ENCODE measurements at places on chromosomes 2 and 18.

DNA sequence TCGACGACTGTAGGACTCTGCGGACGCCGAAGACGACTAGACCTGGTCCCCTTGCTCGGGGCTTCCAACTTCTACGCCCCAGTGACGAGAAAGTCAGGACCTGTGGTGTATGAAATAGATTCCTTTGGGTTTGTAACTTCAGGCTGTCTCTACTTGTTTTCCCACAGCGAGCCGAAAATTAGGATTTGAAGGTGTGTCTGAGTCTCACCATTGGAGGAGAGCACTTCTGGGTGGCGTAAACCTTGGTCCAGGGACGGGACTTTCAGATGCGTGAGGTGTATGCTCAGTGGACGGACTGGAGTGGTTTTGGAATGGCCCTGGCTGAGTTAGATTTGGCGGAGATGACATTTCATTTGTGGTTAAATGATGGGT lies 1.3 kb downstream of the BIRC6 start:
- H3K27ac ChIP-seq = peak overlapping the region; percentile 97
- peak overlapping the region; percentile 98 for H3K4me3 ChIP-seq
- no peaks in the 10 kb centered on the region for H3K36me3 ChIP-seq
- peaks cover 31% of the 10 kb centered on the region for H3K4me1 ChIP-seq

GRCh38 chr18:24187049-24187448 lies 48.2 kb downstream of the CABYR start:
- H3K27ac ChIP-seq = no peak overlapping the region
- H3K4me1 ChIP-seq = no peaks in the 10 kb centered on the region
- H3K27me3 ChIP-seq = no peaks in the 10 kb centered on the region
- DNase-seq = no peak
- no peak overlapping the region for H3K4me3 ChIP-seq

DNA sequence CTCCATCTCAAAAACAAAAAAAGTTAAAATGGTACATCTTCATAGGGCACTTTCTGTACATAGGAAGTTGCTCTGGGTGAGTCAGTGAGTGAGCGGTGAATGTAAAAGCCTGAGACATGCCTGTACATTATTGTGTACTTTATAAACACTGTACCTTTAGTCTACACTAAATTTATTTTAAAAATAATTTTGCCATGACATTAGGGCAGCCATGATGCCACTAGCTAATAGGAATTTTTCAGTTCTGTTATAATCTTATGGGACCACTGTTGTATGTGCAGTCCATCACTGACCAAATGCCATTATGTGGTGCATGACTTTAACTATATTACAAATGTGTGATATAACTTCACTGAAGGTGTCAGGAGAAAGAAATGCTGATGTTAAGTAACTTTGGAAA lies 11.0 kb upstream of the TXNDC2 start:
- no peaks in the 10 kb centered on the region for H3K27me3 ChIP-seq
- DNase-seq = no peak
- no peaks in the 10 kb centered on the region for H3K36me3 ChIP-seq
- H3K4me3 ChIP-seq = no peak overlapping the region
- H3K27ac ChIP-seq = no peak overlapping the region

DNA sequence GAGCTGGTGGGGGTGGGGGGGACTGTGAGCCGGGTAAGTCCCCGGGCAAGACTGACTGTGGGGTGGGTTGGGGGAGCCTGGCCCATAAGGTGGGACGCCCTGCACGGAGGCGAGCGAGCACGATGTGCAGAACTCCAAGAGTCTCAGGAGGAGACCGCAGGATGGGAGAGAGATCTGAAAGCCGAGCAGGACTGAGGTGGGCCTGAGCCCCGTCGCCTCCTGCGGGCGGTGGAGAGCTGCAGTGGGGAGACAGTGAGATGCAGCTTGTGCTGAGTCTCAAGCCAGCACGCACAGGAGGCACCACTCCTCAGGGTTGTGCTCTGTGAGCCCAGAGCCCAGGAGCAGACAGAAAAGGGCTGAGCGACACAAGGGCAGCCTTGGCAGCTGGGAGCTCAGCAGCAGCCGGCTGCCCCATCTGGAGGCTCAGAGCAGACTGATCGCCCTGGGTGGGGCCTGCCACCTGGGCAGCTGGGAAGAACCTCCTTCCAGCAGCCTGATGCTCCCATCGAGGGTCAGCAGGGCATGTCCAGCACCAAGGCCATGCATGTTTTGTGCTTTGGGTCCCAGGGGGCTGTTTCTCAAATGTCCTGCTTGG lies 15.9 kb downstream of the ARHGEF4 start:
- no peak overlapping the region for H3K27ac ChIP-seq
- DNase-seq = no peak
- peaks cover 7% of the 10 kb centered on the region for H3K27me3 ChIP-seq
- no peak overlapping the region for H3K4me3 ChIP-seq
- H3K36me3 ChIP-seq = no peaks in the 10 kb centered on the region

GRCh38 chr2:222545823-222546795 lies 109.8 kb downstream of the FARSB start:
- H3K4me1 ChIP-seq = no peaks in the 10 kb centered on the region
- H3K27me3 ChIP-seq = no peaks in the 10 kb centered on the region
- H3K4me3 ChIP-seq = no peak overlapping the region
- no peak overlapping the region for H3K27ac ChIP-seq
- H3K36me3 ChIP-seq = no peaks in the 10 kb centered on the region

- H3K36me3 ChIP-seq = no peaks in the 10 kb centered on the region
- no peaks in the 10 kb centered on the region for H3K27me3 ChIP-seq
- H3K4me3 ChIP-seq = no peak overlapping the region
- no peak overlapping the region for H3K27ac ChIP-seq
- DNase-seq = no peak
These were observed 50.3 kb downstream of the DAPL1 start for GRCh38 chr2:158845444-158845843.

DNA sequence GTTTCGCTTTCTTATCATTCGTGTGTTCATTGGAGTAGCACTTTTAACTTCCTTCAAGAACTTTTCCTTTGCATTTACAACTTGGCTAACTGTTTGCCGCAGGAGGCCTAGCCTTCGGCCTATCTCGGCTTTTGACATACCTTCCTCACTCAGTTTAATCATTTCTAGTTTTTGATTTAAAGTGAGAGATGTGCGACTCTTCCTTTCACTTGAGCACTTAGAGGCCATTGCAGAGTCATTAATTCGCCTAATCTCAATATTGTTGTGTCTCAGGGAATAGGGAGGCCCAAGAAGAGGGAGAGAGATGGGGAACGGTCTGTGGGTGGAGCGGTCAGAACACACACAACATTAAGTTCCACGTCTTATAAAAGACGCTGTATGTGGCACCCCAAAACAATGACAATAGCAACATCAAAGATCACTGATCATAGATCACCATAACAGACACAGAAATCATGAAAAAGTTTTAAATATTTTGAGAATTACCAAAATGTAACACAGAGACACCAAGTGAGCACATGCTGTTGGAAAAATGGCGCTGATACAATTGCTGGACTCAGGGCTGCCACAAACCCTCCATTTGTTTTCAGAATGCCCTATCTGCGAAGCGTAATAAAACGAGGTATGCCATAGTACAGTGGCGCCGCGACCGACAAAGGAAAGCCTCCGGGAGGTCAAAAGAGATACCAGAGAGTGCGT lies 553 bp downstream of the TIGD1 start:
- peak overlapping the region; percentile 83 for H3K4me3 ChIP-seq
- peak overlapping the region; percentile 94 for H3K27ac ChIP-seq
- DNase-seq = no peak
- no peaks in the 10 kb centered on the region for H3K36me3 ChIP-seq
- H3K4me1 ChIP-seq = peaks cover 6% of the 10 kb centered on the region

GRCh38 chr18:48548921-48549320 lies 10.1 kb downstream of the CTIF start:
- H3K4me1 ChIP-seq = peaks cover 85% of the 10 kb centered on the region
- H3K4me3 ChIP-seq = no peak overlapping the region
- peak; percentile 38 for DNase-seq
- peak overlapping the region; percentile 78 for H3K27ac ChIP-seq
- H3K27me3 ChIP-seq = no peaks in the 10 kb centered on the region

DNA sequence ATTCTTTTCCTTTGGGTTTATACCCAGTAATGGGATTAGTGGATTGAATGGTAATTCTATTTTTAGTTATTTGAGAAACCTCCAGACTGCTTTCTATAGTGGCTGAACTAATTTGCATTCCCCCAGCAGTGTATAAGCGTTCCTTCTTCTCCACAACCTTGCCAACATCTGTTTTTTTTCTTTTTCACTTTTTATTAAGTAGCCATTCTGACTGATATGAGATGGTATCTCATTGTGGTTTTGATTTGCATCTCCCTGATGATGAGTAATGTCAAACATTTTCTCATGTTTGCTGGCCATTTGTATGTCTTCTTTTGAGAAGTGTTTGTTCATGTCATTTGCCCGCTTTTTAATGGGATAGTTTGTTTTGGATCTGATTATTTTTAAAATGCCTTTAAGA lies 64.1 kb upstream of the MEIS1 start:
- H3K4me1 ChIP-seq = no peaks in the 10 kb centered on the region
- no peak for DNase-seq
- no peaks in the 10 kb centered on the region for H3K36me3 ChIP-seq
- H3K27me3 ChIP-seq = peaks cover 1% of the 10 kb centered on the region
- no peak overlapping the region for H3K4me3 ChIP-seq

DNA sequence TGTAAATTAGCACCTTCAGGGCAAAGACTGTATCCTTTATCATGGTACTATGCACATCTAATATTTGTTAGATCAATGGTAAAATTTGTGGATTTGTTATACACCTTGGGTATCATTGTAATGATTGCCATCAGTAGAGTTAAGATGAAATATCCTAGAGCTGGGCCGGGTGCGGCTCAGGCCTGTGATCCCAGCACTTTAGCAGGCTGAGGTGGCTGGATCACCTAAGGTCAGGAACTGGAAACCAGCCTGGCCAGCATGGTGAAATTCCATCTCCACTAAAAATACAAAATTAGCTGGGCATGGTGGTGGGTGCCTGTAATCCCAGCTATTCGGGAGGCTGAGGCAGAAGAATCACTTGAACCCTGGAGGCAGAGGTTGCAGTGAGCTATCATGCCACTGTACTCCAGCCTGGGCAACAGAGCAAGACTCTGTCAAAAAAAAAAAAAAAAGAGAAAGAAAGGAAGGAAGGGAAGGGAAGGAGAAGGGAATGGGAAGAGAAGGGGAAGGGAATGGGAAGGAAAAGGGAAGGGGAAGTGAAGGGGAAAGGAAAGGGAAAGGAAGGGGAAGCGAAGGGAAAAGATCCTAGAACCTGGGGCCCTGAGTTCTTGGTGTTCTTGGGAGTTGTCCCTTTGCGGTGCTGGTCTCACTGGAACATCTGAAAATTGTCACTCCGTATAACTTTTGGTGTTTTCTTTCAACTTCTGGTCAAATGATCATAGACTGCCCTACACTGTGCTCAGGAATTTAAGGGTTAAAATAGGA lies 71.1 kb upstream of the NEUROD1 start:
- H3K4me1 ChIP-seq = no peaks in the 10 kb centered on the region
- no peak for DNase-seq
- H3K27ac ChIP-seq = no peak overlapping the region
- no peaks in the 10 kb centered on the region for H3K36me3 ChIP-seq
- H3K27me3 ChIP-seq = no peaks in the 10 kb centered on the region

DNA sequence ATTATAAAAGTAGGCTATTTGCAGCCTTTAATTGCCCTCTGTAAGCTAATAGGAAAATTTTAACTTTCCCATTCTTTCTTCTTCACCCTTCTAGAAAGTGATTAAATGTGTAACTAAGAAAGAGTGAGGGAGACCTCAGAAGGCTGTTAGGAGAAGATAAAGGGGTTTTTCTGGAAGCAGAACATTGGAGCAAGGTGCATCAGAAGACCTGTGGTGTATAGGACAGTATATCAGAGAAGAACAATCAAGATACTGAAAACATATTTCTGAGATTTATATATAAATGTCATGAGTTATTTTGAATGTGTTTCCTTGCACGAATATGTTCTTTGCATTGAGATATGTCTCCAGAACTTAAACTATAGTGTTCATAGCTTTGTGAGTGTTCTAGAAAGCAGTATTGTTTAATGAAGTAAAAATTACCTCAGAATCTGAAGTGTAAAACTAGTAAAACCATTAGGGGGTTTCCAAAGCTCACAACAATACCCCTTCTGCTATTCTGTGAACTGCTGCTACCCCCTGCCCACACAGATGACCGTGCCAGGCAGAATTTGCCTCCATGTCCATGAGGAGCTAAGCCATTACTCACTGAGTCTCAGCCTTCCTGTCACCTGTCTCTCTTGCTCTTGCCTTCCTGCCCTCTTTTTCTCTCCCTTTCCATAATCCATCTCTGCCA lies 537.9 kb downstream of the EPHA4 start:
- H3K27ac ChIP-seq = no peak overlapping the region
- H3K27me3 ChIP-seq = no peaks in the 10 kb centered on the region
- H3K36me3 ChIP-seq = no peaks in the 10 kb centered on the region
- DNase-seq = no peak
- H3K4me1 ChIP-seq = no peaks in the 10 kb centered on the region
- no peak overlapping the region for H3K4me3 ChIP-seq

GRCh38 chr2:43238176-43238575 lies 11.8 kb upstream of the ZFP36L2 start:
- H3K27ac ChIP-seq = no peak overlapping the region
- no peak for DNase-seq
- H3K27me3 ChIP-seq = no peaks in the 10 kb centered on the region
- H3K4me1 ChIP-seq = no peaks in the 10 kb centered on the region

- H3K27ac ChIP-seq = no peak overlapping the region
- no peaks in the 10 kb centered on the region for H3K36me3 ChIP-seq
- no peak overlapping the region for H3K4me3 ChIP-seq
- no peak for DNase-seq
- no peaks in the 10 kb centered on the region for H3K27me3 ChIP-seq
These were observed 211.4 kb upstream of the SALL3 start for GRCh38 chr18:78768221-78768620.

DNA sequence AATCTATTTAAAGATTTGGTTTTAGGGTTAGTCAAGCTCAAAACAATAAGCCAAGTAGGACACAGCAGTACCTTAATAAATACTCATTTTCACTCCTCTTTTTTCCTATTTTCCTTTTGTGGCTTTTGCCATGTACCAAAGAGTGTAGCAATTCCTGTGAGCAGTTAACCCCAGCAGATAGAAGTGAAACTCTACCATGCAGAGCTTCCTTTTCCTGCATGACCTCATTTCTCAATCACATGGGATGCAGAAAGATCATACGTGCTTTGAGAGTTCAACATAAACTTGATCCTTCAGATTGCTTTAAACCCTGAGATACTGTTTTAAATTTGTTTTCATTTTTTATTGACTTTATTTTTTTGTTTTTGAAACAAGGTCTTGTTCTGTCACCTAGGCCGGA lies 99.1 kb upstream of the ARHGAP15 start:
- no peaks in the 10 kb centered on the region for H3K4me1 ChIP-seq
- H3K27me3 ChIP-seq = peaks cover 7% of the 10 kb centered on the region
- no peaks in the 10 kb centered on the region for H3K36me3 ChIP-seq
- no peak overlapping the region for H3K27ac ChIP-seq
- H3K4me3 ChIP-seq = no peak overlapping the region

All from tibial artery (tissue), 4 donors.